ENCODE measurements at places on chromosomes 3 and 15.
A peak's percentile ranks its signal among the peaks of the same experiment; 100 is the strongest.

DNA sequence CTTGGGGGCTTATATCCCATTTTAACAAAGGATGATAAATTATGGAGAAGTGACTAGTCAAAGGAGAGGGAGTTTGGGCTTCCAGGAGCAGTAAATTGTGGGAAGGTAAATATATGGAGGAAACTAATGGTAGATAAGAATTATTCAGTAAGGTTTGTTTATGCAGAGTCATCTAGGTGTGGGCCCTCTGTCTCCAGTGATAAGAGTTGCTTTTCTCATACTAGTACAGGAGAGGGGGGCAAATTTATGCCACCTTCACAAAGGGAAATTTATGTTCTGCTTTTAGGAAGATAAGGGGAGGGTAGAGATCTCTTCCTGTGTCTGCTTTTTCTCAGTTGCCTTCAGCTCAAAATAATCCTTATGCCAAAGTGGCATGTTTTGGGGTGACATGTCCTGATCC lies 383.7 kb upstream of the PPP2R3A start:
- H3K36me3 ChIP-seq: no peaks in the 10 kb centered on the region

DNA sequence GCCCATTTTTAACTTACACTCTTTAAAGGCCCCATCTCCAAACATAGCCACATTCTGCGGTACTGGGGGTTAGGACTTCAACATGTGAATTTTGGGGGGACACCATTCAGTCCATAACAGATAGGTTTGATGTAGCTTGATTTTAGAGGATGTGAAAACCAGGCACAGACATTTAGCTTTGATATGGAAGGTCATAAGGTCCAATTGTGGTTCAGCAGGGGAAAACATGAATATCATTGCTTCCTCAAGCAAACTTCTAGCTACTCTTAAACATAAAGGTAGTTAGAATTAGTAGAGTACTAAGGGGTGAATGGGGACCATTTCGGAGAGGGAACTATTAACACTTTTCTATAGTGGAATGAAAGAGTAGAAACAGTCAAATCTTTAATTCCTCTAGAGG lies 13.6 kb upstream of the NFKBIZ start:
- no peaks in the 10 kb centered on the region for H3K4me1 ChIP-seq
- H3K36me3 ChIP-seq: no peaks in the 10 kb centered on the region
- H3K27me3 ChIP-seq: no peaks in the 10 kb centered on the region
- peak overlapping the region; percentile 86 for H3K27ac ChIP-seq
- no peak overlapping the region for H3K4me3 ChIP-seq

GRCh38 chr3:98099848-98100247 lies 12.9 kb downstream of the OR5AC2 start:
- no peaks in the 10 kb centered on the region for H3K36me3 ChIP-seq
- no peak overlapping the region for H3K4me3 ChIP-seq
- H3K4me1 ChIP-seq: no peaks in the 10 kb centered on the region
- no peaks in the 10 kb centered on the region for H3K27me3 ChIP-seq
- no peak overlapping the region for H3K27ac ChIP-seq

- H3K4me1 ChIP-seq: no peaks in the 10 kb centered on the region
- no peak overlapping the region for H3K4me3 ChIP-seq
- H3K27ac ChIP-seq: peak overlapping the region; percentile 45
- DNase-seq: no peak
These were observed 203.4 kb downstream of the MEIS2 start for GRCh38 chr15:36896949-36897348.

DNA sequence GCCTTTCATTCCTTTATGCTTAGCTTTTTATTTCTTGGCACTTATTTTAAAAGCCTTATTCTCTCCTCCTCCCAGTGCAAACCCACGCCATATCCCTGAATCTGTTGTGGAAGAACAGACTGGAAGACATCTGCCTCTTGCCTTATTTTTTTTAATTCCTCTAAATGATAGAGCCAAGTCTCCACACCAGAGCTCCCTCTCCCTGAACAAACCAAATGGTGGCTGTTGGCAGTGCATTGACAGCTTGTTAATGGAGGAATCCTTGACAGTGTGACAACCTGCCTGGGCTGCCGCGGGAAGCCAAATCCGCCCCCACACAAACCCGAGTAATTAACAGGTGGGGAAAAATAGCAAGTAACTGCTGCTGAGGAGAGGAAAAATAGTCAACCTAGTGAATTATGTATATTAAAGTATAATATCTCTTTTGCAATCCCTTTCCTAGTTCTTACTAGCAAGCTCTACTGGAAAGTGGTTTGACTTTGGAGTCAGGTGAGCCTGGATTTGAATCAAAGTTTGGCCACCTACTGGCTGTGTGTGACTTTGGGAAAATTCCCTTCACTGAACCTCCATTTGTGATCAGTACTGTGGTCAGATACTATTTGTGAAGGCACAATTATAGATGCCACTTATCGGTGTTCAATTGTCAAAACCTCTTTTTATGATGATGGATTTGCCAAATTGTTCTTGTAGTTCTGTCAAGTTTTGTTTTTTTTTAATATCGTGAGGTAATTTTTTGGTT lies 589.6 kb downstream of the PDCD6IP start:
- no peak overlapping the region for H3K27ac ChIP-seq
- no peaks in the 10 kb centered on the region for H3K36me3 ChIP-seq
- no peak for DNase-seq
- no peaks in the 10 kb centered on the region for H3K27me3 ChIP-seq
- no peaks in the 10 kb centered on the region for H3K4me1 ChIP-seq
- H3K4me3 ChIP-seq: no peak overlapping the region

- no peaks in the 10 kb centered on the region for H3K4me1 ChIP-seq
- no peaks in the 10 kb centered on the region for H3K27me3 ChIP-seq
- no peak for DNase-seq
- H3K27ac ChIP-seq: no peak overlapping the region
These were observed 33.0 kb upstream of the BCL2A1 start for GRCh38 chr15:80003934-80004472.

DNA sequence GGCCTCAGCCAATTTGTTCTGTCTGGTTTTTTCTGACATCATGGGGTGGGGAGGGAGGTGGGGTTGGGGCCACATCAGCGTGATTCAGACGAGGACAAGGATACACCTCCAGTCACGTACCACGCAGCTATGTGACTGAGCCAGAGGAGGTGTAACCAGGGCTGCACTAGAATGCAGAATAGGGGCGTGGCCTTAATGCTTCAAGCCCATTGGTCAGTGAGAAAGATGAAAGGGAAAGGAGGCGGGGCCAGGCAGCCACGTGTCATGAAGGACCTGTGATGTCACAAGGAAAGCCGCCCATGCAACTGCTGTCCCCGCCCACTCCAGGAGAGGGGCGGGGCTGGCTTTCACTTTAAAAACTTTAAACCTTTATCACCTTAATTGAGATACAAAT lies at the start of gene GOLGA6L2:
GOLGA6L2 (minus strand) TSS at position 137 of the 394 bp plus-strand sequence; CDS start at position 75, 62 bp downstream.
- DNase-seq: no peak
- H3K27ac ChIP-seq: no peak within 1 kb of the TSS
- H3K4me3 ChIP-seq: no peak within 1 kb of the TSS
- H3K27me3 ChIP-seq: no peaks in the 10 kb centered on the region

- no peak overlapping the region for H3K4me3 ChIP-seq
- H3K27ac ChIP-seq: no peak overlapping the region
- no peaks in the 10 kb centered on the region for H3K36me3 ChIP-seq
- no peaks in the 10 kb centered on the region for H3K27me3 ChIP-seq
- no peaks in the 10 kb centered on the region for H3K4me1 ChIP-seq
These were observed 5.6 kb upstream of the LRRC34 start for GRCh38 chr3:169818316-169818715.

DNA sequence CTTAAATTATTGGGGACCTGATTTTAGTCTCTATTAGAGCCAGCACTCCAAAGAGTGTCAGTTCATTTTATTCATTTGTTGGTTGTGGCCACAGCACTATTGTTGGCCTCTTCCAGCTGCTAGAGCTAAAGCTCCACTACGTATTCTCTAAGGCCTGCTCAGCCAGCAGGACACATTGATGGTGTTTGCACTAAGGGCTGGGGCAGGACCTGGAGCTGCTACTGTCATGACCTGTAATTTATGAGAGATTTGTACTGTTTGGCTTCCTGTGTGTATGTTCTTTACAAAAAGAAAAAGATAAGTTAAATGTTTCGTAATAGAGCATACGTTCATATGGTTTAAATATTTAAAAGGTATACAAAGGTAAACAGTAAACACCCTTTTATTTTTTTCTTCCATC lies 8.1 kb downstream of the GFM1 start:
- peaks cover 7% of the 10 kb centered on the region for H3K36me3 ChIP-seq
- H3K4me1 ChIP-seq: no peaks in the 10 kb centered on the region
- H3K27me3 ChIP-seq: no peaks in the 10 kb centered on the region
- no peak overlapping the region for H3K4me3 ChIP-seq
- DNase-seq: no peak

- H3K4me1 ChIP-seq: no peaks in the 10 kb centered on the region
- DNase-seq: no peak
- H3K27me3 ChIP-seq: no peaks in the 10 kb centered on the region
- H3K36me3 ChIP-seq: no peaks in the 10 kb centered on the region
These were observed 367.4 kb downstream of the IL20RB start for GRCh38 chr3:137325170-137325569.
